ENCODE measurements at places on chromosomes 1 and 21.

DNA sequence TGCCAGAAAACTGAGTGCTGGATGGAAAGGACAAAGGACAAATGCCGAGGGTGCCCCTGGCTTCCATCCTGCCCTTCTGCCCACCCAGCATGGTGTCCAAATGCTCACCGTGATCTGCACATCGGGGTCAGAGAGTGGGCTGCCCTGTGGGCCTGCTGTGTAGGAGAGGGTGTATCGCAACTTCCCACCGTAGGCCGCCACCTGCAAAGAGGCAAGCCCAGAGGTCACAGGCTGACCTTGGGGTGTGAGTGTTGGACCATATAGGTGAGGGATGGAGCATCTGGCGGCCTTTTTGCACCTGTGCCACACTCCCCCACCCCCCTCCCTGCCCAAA, 53.5 kb downstream of the LDLRAD2 start:
- no peak for DNase-seq

- DNase-seq, result no peak
Observed at GRCh38 chr1:200483491-200484143, 73.8 kb upstream of the ZNF281 start.

DNA sequence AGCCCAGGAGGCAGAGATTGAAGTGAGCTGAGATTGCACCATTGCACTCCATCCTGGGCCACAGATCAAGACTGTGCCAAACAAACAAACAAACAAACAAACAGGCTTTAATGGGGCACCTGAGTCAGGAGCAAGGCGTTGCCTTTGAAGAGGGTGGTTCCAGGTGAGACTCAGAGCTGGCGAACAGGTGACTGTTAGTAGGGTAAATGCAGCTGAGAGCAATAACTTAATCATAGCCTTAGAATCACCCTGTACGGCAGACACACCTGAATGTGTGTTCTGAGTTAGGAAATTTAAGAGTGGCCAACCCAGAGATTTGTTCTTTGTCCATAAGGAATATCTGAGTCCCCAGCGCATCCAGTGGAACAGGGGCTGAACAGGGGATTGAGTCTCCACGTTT, 440.4 kb downstream of the RPS6KC1 start:
- no peak for DNase-seq

- DNase-seq, result no peak
Observed at GRCh38 chr1:202658251-202658759, 51.9 kb downstream of the SYT2 start.

GRCh38 chr1:109484519-109484975, 842 bp downstream of the ATXN7L2 start:
- no peak for DNase-seq

DNA sequence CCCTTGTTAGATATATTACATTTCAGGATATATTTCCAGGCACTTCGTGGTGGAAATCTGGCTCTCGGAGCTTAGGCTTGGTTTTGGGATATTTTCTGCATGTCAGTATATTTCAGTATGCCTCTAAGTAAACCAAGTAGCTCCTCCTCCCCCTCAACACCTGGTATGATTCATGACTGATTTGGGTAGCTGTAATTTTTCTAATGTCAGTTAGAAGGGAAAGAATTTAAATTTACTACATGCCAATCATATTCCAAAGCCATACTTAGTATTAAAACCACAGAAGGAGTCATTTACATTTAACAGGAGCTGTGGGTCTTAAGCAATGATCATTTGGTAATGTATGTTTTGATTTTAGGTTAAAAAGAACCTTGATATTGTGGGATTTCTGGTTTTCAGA, 40.6 kb downstream of the ST6GALNAC3 start:
- no peak for DNase-seq

- DNase-seq, result peak; percentile 22
Observed at GRCh38 chr1:29645586-29645985, 409.3 kb downstream of the PTPRU start.

DNA sequence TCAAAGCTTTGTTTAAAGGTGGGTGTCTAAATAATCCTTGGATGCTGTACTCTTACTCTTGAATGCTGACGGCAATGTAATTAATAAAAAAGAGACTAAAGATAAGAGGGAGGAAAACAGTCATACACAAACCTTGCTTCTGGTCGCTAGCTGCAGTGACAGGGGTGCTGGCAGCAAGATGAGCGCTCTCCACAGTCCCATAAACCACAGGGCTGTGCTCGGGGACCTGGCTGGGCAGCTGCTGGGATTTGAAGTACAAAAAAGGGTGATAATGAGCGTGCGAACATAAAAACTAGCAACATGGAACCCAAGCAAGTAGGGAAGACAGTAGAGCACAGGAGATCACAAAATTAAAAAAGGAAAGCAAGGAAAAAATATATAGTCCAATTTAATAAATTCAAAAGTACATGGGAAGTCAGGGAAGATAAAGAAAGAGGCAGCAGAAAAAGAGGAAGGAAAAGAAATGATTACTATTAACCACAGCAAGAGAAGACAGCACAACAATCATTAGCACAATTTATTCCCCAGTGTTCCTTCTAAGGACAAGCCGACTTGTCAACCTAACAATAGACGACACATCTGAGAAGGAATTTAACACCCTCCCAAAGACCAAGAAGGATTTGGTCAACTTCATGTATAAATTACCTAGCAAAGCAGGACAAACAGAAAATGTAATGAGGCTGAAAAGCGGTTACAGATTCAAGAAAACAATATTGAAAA, 162.9 kb upstream of the HP1BP3 start:
- DNase-seq, result no peak

DNA sequence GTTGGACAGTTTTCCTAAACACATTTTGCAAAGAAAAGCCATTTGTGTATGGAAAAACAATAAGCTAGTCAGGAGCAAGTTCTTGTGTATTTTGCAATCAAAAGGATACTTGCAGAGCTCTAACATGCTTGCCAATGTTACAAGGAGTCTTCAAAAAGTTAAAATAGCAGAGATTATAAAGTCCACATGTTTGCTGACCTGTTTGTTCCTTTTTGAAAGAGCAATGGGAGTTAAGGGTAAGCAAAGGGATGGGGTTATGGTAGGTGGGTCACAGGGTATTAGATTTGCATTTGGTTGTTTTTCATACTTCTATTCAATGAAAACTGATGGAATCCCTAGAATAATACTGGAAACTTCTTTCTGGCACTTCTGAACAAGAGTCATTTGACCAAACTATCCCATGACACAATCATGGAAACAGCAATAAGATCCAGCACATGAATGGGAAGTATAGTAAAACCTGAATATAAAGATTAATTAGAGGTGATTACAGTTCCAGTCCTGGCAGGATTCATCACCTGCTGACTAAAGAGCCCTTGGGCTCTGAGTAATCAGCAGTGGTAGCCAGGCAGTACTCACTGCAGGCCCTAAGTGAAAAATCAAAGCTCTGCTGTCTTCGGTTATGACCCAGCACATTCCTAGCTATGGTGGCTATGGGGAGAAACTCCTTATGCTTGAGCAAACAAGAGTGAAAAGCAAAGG, 27.1 kb upstream of the ZC3H11B start:
- DNase-seq, result no peak

- DNase-seq, result peak; percentile 82
Observed at GRCh38 chr1:81800695-81801650, at the start of gene ADGRL2. Gene ADGRL2, plus strand, starts transcription at chr1:81800934. Its CDS starts 36,051 bp downstream, at chr1:81836985.

- no peak for DNase-seq
Observed at GRCh38 chr21:30981403-30981802, 56.9 kb downstream of the KRTAP19-8 start.

GRCh38 chr1:22001409-22001808, at the start of gene CELA3A:
Gene CELA3A, plus strand, starts transcription at chr1:22001657. Its CDS starts 18 bp downstream, at chr1:22001675.
- DNase-seq, result no peak

- DNase-seq, result no peak
Observed at GRCh38 chr1:60942896-60943638, 139.3 kb upstream of the NFIA start.

GRCh38 chr1:3668585-3669300, 16.4 kb downstream of the TP73 start:
- no peak for DNase-seq

DNA sequence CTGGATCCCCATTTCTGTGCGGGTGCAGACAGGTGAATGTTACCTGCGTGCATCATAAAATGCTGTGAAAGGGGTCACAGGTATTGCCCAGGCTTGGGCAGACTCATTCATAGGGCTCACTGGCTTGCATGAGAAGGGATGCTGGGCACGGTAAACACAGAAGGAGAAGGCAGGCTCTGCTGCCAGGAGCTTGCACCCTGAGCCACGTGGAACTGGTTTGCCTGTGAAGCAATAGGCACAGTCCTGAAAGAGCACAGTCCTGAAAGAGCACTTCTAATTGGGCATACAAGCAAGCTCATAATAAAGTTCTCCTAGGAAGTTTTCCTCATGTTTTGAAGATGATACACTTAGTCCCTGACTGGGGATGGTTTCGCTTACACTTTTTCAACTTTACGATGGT, 40.9 kb downstream of the GALNT2 start:
- no peak for DNase-seq

DNA sequence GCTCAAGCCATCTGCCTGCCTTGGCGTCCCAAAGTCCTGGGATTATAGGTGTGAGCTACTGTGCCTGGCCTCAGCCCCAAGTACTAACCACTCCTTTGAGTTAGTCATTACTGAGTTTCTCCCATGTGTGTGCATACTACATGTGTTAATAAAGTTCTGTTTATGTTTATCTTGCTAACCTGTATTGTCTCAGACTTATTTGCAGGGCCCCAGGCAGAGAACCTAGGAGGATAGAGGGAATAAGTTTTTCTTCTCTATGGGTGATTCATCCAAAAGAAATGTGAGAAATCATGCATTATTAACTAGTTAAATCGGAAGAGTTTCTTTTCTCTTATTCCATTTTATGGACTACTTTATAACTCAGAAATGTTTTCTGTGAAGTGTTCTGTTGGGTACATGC, 203.9 kb upstream of the CACYBP start:
- DNase-seq, result no peak

DNA sequence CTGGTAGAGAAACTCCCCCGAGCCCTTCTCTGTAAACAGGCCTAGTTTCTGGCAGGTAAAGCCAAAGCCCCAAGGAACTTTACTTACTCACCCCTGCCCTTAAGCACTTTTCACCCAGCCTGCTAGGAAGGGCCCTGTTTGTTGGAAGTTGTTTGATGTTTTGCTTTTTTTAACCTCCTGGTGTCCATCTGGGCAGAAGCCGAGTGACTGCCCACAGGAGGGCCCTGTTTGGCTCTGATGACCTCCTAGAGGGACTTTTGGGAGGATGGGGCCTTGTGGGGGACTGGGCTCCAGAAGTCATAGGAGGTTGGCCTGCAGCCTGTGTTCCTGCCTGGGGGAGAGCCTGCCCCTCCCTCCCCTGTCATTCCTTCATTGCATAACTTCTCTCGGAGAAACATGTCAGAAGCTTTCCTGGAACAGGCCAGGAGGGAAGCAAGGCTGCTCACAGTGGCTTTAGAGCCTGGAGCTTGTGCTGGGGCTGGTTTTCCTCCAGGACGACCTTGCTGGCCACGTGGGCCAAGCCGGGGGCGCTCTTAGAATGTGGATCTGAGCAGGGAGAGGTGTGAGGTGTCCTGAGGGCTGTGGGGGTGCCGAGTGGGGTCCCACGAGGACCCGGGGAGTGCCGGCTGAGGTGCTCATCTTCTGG, 33.9 kb downstream of the COQ8A start:
- no peak for DNase-seq

GRCh38 chr1:185566995-185567394, 167.2 kb upstream of the HMCN1 start:
- DNase-seq, result no peak

- no peak for DNase-seq
Observed at GRCh38 chr1:160711602-160712311, at the start of gene CD48. Gene CD48, minus strand, starts transcription at chr1:160711822. Its CDS starts 59 bp downstream, at chr1:160711763.

GRCh38 chr1:10615332-10615731, 140.6 kb downstream of the PEX14 start:
- DNase-seq, result no peak

DNA sequence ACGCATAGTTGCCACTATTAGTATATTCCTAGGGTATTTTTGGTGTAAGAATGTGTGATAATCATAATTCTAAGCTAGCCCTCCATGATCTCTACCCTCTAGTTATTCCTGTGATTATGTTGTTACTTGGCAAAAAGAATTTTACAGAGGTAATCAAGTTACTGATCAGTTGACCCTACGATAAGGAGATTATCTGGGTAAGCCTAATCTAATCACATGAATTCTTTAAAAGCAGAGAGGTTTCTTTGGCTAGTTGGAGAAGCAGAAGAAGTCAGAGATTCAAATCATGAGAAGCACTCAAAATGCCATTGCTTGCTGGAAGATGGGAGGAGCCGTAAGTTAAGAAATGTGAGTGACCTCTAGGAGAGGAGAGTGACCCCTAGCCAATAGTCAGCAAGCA, 72.7 kb downstream of the RPE65 start:
- DNase-seq, result no peak

DNA sequence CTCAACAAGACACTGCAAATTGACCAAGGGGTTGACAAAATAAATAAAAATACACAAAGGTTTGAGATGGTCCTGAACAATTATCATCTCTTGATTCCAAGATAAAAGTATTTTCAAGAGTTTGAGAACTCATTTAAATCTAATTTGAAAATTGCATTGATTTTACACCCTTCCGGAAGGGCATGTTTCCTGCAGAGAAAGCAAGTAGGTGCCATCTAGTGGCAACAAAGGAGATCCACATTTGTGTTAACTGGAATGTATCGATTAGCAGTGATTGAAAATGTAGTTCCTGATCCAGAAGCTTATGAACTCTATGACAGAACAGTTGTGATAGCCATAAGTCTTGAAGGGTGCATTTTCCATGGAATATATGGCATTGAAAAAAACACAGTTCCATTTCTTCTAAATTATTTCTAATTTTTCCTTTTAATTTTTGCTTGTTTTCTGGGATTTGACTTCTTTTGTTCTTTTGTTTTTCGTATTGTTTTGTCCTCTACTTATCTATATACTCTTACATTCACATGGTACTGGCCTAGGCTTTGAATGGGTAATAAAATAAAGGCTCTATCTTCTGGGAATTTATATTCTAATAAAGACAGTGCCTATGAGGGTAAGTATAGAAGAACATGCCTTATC, 143.7 kb downstream of the DNM3 start:
- DNase-seq, result no peak

GRCh38 chr1:44433209-44433608, 28.2 kb downstream of the RNF220 start:
- no peak for DNase-seq

GRCh38 chr1:218414060-218414728, 69.1 kb downstream of the TGFB2 start:
- DNase-seq, result no peak

GRCh38 chr1:3544040-3544977, 67.0 kb downstream of the MEGF6 start:
- no peak for DNase-seq

DNA sequence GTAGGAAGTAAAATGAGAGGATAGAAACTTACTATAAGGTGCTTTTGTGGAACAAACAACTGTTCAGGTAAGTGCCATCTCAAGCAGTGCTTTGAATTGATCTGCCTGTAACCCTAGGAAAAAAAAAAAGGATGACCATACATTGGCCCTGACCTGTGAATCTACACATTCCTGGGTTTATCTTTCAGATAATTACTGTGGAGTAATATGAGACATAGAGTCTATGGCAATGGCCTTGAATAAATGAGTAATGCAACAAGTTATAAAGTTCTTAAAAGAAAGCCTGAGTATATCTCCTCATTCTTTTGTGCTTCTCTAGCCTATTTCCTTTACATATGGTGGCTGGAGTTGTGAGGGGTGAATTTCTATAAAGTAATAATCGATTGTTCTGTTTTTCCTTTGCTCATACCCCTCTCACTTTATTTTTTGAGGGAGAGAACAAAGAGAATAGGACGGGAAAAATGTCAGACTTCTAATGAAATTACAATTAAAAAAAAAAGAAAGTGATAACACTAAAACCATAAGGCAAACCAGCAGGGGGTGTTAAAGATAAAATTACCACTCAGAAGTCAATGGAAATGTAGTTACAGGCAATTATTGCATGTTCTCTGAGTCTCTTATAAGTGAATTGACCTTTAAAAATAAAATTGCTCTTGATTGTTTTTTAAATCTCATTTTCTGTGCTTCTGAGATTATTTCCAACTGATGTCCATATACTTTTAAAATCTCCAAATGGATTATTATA, 12.4 kb upstream of the ATP1A1 start:
- no peak for DNase-seq

Data from type B pancreatic cell (in vitro differentiated cells).